ENCODE measurements at places on chromosomes 5 and 9.
A peak's percentile ranks its signal among the peaks of the same experiment; 100 is the strongest.

DNA sequence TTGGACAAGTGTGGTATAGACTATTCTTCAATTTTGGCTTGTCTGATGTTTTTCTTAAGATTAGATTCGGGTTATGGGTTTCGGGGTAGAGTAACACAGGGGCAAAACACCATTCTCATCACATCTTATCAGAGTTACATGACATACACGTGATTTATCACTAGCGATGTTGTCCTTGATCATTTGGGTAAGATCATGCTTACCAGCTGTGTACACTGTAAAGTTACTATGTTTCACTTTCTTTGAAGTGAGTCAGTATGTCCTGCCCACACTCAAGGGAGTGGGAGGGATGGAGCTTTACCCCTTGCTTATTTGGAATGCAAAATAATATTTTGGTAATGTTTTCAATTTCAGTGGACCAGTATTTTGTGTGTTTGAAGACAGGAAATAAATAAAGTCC is 101.8 kb upstream of the TAF11L2 start:
- no peak for DNase-seq

DNA sequence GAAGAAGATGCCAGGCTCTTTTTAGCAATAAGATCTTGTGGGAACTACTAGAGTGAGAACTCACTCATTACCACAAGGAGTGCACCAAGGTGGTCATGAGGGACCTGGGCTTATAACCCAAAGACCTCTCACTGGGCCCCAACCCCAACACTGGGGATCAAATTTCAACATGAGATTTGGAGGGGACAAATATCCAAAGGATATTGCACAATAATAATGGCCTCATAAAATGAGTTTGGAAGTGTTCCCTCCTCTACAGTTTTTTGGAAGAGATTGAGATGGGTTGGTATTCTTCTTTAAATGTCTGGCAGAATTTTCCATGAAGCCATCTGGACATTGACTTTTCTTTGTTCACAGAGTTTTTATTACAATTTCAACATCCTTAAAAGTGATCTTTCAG is 38.0 kb upstream of the FAM120A start:
- DNase-seq: no peak

DNA sequence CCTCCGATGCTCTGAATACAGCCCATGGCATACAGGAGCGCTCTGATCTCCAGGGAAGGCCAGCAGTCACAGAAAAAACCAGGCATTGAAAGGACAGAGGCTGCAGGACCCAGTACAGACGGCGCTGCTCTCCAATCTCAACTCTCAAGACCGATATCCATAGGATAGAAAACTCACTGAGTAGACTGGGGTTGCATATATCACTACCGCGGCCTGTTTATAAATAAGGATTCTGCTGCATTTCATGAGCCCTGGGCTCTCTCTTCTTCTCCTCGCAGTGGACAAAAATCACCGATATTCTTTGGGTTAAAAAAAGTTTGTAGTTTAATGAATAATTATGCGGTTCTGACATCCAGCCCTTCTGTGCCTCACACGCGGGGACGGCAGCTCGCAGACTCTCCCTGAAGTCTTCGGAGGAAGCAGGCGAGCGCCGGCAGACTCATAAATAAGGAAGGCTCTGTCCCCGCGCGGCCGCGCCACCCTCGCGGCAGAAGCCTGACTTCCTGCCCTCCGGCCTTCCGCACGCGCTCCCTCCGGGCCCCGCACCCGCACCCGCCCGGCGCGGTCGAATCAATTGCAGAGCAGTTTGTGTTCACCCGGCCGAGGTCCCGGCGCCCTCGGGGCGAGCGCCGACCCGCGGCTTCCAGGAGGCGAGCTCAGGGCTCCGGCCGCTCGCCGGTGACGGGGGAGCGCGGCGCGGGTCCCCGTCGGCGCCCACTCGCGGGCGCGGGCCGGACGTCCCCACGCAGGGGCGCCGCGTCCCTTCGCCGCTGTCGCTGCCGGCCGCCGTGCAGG is at the start of gene FAM78A:
Gene FAM78A, minus strand, starts transcription at position 417 of the 795 bp plus-strand sequence. Its CDS starts 331 bp downstream, at position 86.
- DNase-seq: no peak

- DNase-seq: no peak
These were observed 24.8 kb upstream of the OBP2B start for GRCh38 chr9:133233681-133234432.

DNA sequence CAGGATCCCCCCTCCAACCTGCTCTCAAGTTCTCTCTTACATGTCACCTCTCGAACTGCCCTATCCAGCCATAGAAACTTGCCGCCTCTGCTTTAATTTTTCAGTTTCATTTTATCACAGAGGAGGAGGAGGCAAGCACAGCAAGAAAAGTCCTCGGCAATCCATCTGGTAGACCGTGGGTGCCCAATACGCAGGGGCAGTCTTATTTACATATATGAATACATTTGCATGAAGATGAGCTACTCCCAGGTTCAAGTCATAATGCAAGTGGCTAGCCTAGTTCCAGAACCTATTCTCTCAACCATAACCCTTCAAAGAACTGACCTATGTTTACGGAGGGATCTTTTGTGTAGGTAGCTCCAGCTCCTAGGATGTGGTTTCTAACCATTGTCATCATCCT is 223.2 kb upstream of the PANK3 start:
- DNase-seq: peak; percentile 52

DNA sequence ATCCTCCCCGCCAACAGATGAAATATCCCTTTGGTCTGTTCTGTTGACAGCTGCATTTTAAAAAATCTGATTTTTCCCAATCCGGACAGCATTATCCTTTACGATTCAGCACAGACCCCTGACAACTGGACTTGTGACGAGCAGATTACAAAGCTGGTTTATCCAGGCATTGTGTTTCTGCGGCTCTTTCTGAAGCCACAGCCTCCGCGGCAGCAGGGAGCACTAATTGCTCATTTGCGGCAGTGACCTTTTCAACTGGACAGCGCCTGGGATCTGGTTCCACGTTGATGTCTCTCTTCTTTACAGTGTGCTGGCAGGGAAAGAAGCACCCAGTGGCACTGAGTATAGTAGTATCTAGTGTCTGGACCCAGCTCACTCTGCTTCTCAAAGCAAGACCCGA is 351.2 kb downstream of the ZNF608 start:
- peak; percentile 59 for DNase-seq

GRCh38 chr9:131099102-131099606 is 2.8 kb downstream of the AIF1L start:
- DNase-seq: no peak

DNA sequence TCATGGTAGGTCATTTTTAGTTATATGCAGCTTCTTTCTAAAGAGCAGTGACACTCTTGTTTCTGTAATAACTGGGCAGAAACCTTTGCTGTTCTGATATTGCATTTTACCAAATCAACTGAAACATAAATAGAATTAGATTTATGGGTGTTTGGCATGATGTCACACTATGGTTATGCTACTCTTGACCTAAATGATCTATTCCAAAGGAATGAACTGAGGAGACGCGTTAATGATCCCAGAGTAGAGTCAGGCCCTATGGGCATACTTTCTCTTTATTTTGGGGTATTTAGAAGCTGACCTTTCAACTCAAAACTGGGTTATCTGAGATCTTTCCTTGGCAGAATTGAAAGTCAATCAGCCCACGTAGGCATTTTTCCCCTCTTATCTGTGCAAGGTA is 146.8 kb upstream of the ADAMTSL1 start:
- DNase-seq: no peak

DNA sequence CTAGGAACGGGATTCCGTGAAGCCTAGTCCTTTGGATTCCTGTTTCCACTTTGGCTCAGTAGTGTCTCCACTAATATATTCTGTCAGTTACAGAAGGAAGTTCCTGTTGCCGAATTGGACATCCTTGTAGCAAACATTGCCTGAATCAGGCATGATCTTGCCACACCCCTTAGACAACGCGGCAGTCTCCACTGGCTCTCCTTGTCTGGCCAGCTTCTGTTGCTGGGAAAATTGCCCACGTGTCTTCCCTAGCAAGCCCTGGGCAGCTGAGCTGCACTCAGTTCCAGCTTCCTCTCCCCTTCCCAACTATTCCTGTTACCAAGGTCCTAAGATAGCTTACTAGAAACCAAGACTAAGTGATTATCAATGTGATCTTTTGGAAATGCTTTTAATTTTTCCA is 316.6 kb upstream of the RIOK2 start:
- DNase-seq: no peak

GRCh38 chr5:81760521-81760920 is 9.6 kb upstream of the SSBP2 start:
- no peak for DNase-seq

DNA sequence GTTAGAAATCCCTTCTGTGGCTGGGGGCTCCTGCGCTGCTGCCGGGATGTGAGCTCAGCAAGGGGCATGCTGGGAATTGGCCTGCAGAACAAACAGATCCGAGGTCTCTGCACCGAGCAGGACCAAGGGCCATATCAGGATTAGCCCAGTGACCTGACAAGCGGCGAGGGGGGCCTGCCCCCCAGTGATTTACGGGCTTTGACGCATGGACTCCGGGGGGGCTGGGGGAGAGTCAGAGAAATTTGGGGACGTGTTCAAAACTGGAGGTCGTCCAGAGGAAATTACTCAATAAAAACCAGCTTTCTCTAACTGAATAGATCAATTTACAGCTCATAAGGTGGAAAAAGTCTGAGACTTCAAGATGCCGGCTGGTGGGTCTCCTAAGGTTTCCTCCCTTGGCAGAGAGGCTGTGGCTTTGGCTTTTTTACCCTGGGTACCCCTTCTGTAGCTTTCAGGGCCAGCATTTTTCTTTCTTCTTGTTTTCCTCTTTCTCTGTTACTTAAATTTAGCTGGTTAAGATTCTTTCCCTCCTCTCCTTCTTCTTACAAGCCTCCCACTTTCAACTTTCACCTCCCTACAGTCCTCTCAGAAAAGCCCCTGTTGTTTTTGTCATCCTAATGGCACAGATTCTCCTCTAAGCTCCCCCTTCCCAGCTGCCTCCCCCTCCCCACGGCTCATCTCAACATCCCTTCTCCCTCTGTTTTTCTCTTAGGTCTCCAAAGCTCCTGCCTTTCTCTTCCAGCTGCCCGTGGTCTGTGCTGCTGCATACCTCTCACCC is 551.0 kb downstream of the CCDC171 start:
- DNase-seq: no peak

GRCh38 chr5:5182508-5183188 is 42.5 kb downstream of the ADAMTS16 start:
- DNase-seq: no peak

- DNase-seq: no peak
These were observed 835.9 kb upstream of the ZNF608 start for GRCh38 chr5:125582352-125582751.

DNA sequence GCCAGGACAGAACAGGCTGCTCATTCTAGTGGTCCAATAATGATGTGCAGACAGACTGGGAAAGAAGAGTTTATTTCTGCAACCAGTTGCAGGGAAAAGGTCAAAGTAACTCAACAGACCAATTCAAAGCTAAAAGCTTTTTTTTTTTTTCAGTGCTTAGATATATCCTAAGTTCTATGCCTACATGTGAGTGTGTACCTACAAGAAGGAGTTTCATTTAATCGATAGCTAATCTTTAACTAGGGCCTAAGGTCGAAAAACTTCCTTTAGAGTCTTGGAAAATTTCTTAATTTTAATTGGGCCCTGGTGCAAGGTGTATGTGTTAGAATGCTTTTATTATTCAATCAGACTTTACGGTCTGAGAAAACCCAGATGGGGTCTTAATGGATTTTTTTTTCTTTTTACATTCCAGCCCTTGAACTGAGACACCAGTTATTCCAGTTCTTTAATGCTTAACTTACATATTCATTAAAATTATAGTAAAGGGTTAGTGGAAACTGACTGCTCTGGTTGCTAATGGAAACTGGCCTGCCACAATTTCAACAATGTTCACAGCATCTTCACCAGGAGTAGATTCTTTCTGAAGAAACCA is 365.3 kb downstream of the MTRR start:
- DNase-seq: no peak

GRCh38 chr9:122219856-122220672 is 8.7 kb downstream of the LHX6 start:
- DNase-seq: no peak

DNA sequence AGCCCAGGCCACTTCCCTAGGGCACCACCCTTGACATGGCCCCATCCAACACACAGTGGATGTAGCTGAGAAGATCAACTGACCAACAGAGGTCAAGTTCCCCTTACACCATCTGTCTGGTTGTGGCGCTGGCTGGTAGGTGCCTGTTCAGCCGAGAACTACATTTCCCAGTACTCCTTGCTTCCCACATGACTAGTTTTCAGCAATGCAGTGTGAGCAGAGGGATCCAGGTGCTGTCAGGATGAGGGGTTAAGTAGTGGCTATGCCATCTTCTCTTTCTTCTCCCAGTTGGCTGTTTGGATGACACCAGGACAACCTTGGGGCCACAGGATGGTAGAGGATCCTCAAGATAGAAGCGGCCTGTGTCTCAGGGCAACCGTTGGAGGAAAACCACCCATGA is 48.6 kb upstream of the SH3PXD2B start:
- DNase-seq: no peak

All from dorsolateral prefrontal cortex (tissue), 122 donors.